GM19239 (cell line): ENCODE measurements at places on chromosomes 5 and 9.

- DNase-seq, result no peak
Observed at GRCh38 chr5:176870110-176870591, 29.0 kb downstream of the HK3 start.

DNA sequence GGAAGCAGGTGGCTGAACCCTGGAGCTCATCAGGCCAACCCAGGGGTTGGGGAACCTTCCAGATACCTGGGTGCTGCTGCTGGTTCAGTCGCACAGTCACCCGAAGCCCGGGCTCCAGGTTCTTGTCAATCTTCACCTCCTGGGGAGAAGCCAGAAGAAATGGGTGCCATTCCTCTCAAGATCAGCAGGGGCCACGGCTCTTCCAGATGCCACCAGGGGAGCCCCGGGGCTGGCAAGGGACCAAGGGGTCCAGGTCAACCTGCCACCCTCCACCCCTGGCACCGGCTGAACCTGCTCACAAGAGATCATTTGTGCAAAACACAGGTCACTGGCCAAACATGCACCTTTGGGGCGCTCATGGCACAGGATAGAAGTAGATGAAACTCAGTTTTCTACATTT lies 4.7 kb downstream of the SPOUT1 start:
- no peak for DNase-seq

- no peak for DNase-seq
Observed at GRCh38 chr5:156473269-156473908, 146.4 kb downstream of the SGCD start.

DNA sequence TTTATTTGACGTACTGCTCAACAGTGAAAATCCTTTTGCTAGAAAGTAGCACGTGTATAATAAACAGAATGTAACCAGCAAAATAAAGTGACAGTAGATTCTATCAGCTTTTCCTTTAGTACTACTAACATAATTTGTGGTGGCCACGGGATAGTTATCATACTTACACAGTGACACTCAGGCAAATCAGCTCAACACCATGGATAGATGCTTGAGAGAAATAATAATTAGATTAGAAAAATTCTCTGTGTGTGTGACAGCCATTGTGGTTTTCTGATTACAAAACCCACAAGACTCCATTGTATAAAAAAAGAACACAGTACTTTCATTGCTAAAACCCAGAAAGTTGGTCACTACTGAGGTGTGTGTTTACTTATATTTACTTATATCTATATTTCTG lies 101.1 kb downstream of the MUSK start:
- no peak for DNase-seq

DNA sequence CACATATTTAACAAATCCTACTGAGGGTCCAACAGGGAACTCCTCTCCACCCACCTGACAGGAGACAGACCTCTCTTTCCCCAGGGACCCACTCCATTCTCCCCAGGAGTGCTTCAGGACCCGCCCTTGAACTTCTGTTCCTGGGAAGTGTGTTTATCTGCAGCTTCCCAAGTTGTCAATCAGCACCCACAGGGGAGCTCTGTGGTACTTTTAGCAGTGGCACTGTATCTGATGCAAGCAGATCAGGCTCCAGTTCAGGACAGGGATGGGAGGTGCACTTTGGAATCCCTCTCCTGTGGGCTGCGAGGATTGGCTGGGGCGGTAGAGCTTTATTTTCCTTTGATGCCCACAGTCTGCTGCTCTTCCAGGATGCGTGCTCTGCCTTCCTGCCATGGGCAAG lies 8.7 kb downstream of the GALNT10 start:
- DNase-seq, result no peak

GRCh38 chr9:83622433-83622938 lies 457 bp upstream of the IDNK start:
- peak; percentile 22 for DNase-seq

DNA sequence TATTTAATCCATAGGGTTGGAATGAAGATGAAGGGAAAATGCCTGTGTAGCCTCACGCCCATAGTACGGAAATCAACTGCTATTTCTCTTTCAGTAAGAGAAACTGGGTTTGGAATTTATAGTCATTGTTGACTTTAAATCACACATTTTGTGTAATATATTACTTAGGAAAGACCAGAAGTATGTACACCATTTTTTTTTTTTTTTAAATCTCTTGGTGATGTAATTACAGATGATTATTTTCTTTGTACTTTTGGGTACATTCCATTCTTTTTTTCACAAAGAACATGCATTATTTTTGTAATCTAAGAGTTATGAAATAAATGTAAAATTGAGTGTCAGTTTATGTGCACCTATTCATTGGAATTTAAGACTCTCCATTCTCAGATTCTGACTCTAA lies 45.7 kb downstream of the POC5 start:
- DNase-seq, result no peak

DNA sequence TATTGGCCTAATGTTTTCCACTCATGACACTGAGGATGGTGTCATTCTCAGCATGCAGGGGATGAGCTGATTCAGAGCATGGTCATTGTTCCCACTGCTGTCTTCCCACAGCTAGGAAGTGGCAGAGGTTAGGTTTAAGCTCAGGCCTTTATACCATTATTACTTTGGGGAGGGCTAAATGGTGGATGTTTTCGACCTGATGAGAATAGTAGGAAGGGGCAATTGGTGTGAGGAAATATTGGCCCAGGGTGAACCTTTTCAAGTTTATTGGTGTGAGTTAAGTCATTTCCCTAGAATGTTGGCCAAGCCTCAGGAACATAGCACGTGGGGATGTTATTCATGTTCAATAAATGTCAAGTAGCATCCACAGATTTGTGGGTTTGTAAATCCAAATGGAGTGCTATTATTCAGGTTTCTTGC lies 59.6 kb downstream of the ARHGAP26 start:
- no peak for DNase-seq

- no peak for DNase-seq
Observed at GRCh38 chr5:2634399-2635176, 116.9 kb downstream of the IRX2 start.

- DNase-seq, result no peak
Observed at GRCh38 chr5:89282554-89283510, 399.8 kb upstream of the MEF2C start.

DNA sequence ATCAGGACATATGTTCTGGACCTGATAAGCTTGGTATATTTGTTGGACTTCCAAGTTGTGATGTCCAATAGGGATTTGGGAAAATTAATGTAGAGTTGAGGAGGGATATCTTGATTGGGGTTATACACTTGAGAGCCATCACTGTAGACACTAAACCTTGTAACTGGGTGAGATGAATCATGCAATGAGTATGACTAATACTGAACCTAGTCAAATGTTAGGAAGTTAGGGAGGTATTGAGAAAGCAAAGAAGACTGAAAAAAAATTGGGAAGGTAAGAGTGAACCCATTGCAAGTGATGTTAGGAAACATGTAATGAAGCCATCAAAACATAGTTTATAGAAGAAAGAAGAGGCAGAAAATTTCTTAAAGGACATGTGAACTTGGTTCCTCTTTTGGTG lies 668.4 kb upstream of the CDH9 start:
- no peak for DNase-seq

DNA sequence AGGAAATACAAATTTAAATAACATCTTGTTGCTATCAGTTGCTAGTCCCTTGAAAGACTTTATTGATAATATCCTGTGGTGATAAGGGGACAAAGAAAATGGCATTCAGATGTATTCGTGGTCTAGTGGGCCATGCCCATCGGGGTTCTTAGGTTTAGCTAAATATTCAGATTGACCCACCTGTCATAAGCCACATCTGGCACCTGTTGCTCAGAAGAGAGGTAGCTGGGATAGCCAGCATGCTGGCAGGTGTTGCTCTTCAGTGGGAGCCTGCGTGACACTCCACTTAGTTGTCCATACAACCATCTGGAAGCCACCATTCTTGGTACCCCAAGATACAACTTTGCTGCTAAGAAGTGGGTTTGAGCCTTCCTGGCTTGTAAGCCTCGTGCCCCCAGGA lies 36.7 kb downstream of the F2RL2 start:
- no peak for DNase-seq

DNA sequence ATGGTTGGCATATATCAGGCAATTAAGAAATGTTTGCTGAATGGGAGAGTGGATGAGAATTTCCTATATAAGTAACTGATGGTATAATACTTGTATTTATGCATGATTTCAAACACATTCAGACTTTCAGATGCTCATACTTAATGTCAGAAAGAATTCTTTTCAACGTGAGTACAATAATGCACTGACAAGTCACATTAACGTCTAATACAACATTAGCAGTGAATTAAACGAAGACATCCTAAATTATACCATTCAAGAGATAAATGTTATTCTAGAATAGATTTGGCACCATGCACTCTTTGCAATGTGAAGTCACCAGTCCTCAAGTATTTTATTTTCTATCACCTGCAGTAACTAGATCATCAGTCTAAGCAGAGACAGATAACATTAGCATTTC lies 712.9 kb downstream of the TLE1 start:
- no peak for DNase-seq

DNA sequence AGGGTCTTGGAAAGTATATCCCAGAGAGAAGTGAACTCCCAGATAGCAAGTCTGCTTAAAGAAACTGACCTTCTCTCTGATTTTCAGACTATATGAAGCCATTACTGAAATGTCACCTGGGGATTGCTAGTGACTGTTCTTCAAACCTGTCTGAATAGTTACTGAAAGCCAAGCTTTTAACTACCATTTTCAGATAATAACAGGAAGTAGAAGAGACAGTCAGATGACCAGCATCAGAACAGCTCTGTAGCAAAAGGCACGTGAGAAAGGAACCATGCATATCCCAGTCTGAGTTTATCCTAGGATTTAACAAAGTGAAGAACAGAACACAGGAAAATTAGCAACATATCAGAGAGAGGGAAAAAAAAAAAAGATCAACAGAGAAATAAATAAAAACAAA lies 74.9 kb upstream of the SELENOP start:
- DNase-seq, result no peak

- DNase-seq, result no peak
Observed at GRCh38 chr9:113652355-113653152, 189.0 kb downstream of the RGS3 start.

DNA sequence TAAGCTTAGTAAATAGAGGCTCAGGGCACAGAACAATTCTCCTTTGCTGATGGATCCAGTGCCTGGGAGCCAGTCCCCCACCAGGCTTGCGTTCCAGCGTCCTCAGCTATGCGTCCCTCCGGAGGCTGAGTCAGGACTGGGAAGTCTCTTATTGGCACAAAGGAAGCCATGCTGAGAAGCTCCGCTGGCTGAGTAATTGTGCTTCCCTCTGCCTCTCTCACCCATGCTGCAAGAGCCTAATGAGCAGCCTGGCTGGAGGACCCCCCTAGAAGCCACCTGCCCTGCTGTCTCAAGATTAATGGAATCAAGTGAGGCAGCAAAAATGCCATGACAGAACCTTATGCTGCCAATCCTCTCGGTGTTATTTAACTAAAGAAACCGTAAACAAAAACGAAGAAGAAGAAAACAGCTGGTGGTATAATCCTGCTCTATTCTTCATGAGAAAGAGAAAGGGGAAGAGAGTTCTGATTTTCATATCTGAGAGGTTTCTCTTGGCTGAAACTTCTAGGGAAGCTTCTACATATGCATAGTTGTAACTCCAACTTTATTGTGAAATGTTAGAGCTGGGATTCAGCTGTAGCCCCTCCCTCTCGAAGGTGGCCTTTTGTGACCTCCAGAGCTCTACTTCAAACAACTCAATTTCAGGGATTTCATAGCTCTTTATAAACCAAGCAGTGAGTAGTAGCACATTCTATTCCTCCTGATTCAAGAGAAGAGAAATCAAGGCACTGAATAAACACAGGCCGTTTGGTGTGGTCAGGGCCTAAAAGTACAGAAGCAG lies 185.4 kb upstream of the SEMA6A start:
- DNase-seq, result no peak

DNA sequence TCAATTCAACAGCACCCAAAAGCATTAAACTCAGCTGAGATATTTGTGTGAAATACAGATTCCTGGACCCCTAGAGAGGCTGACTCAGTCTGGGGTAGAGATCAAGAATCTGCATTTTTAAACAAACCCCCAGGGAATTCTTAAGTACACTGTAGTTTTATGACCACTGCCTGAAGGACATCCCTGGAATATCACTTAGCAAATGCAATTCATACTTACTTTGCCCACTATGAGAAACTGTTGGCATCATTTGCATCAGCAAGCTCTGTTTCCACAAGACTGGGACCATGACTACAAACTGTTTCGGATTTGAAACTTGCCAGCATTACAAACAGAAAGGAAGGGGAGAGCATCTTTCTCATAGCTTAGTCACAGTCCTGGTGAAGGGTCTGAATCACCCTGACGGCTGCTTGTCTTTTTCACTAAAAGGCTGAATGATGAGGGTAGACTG lies 63.7 kb downstream of the MLLT3 start:
- DNase-seq, result no peak

- DNase-seq, result no peak
Observed at GRCh38 chr5:128300181-128300580, 216.6 kb downstream of the SLC12A2 start.

DNA sequence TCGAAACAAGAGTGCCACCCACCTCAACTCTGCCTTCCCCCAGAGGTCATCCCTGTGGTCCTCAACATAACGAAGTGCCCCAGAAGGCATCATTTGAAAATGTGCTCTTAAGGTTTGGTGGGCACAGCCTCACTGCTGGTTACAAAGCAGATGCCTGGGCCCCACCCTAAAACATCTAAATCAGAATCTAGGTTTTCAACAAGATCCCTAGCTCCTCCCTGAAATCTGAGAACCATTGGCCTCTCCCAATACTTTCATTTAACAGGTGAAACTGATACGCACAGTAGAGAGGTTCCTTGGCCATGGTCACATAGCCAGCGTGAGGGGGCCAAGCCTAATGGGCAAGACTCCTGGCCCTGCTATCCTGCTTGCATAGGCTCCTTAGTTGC lies 376.2 kb upstream of the CLINT1 start:
- no peak for DNase-seq

DNA sequence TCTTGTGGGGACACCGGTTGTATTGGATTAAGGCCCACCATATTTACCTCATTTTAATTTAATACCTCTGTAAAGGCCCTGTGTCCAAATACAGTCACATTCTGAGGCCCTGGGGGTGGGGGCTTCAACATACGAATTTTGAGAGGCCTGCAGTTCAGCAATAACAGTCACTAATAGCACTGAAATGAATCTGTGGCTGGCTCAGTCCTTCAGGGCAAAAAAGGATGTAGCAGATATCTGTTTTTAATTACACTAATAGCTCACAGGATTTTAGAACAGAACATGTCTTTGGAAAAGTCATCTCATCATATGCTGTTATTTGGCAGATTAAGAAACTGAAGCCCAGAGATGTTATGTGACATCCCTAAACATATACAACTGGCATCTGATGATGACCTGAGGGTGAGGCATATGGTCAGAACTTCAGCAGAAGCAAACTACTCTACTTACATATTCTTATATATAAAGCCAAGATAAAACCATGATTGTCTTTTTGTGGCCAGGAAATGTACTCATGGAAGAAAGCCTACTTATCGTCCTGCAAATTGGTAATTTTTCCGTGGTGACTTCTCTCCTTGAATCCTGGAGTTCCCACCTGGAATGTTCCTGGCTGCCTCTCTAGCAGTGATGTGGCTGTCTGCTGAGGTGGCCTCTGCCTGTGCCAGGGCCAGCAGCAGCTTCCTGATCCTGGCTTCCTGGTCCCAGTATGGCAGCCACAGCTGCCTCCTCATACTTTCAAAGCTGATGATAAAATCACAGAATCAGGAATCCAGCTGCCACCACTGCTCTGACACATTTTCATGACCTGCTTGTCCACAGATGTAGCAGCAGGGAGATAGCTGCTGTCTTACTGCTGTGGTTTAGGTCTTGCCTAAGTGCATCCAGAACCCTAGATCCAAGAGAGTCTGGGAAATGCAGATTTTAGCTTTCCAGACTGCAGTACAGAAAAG lies 72.1 kb upstream of the ANKRD55 start:
- no peak for DNase-seq
